Germinal center (tissue), 1 donor: ENCODE measurements at places on chromosomes 2 and 18.

DNA sequence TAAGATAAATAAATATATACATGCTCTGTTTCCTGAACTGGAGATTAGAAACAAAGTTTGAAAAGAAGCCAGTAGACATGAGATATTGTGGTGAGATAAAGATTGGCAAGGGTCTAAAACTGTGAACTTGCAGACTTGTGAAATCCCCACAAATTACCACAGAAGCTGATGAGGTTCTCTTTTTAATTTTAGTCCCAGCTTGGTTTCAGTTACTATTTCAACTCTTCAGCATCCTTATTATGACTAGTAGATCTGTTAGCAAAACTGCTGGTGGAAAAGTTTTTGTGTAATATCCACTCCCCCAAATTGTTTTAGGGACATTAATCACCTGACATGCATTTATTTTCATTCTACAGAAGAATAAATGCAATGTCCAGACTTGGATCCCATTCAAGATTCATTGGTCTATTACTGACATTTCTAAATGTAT lies 20.8 kb downstream of the RASGRP3 start:
- DNase-seq: no peak

GRCh38 chr18:65762556-65762955 lies 11.7 kb downstream of the CDH7 start:
- DNase-seq: no peak

DNA sequence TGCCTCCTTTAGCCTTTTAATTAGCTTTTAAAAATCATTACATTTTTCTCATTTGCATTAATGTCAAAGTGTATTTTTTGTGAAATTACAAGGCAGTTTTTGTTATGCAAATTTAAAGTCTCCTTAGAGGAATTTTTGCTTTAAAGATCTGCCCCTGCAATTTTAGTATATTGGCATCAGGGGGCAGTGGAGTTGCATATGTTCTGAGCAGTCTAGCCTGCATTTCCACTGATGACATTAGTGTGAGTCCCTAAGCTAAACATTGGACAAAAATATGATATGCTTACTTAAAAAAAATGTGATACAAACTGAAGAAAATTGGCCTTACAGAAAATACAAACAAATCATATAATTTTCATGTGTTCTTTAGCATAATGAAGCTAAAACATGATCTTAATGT lies 426.5 kb downstream of the SLC4A3 start:
- no peak for DNase-seq

DNA sequence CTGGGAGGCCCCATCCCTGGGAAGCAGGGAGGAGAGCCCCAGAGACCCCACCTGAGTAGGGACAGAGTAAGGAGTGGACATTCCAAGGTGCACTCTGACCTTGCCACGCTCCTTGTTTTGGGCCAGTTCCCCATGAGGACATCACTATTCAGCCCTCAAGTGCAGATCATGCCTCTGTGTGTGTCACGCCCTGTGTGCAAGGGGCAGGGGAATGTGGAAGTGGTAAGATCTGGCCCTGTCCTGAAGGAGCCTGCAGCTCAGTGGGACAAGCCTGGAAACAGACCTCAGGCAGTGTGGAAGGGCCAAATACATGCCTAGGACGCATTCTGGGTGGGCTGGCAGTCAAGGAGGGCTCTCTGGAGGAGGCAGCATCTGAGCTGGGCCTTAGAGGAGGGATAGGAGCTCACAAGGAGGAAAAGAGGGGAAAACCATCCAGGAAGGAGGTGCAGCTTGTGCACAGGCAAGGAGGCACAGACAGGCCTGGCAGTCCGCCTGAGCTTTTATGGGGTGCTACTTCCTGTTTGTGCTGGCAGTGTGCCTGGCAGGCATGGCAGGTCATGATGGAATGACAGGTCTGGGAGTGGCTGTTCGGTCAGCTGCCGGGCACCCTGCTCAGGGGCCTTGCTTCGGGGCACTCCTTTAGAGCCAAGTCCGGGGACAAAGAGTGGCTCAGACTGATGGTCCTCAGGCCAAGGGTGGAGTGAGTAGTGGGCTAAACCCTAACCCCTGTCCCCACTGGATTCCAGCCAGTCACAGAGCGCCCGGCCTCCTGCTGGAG lies 3.3 kb downstream of the KLHL30 start:
- DNase-seq: no peak

GRCh38 chr18:2656237-2656980 lies 883 bp downstream of the SMCHD1 start:
- DNase-seq: peak; percentile 38

GRCh38 chr18:12885500-12885899 lies 1.5 kb upstream of the PTPN2 start:
- DNase-seq: peak; percentile 45

GRCh38 chr2:236052926-236053821 lies 115.0 kb downstream of the GBX2 start:
- no peak for DNase-seq

GRCh38 chr18:74438091-74438490 lies 19.0 kb downstream of the DIPK1C start:
- DNase-seq: no peak

DNA sequence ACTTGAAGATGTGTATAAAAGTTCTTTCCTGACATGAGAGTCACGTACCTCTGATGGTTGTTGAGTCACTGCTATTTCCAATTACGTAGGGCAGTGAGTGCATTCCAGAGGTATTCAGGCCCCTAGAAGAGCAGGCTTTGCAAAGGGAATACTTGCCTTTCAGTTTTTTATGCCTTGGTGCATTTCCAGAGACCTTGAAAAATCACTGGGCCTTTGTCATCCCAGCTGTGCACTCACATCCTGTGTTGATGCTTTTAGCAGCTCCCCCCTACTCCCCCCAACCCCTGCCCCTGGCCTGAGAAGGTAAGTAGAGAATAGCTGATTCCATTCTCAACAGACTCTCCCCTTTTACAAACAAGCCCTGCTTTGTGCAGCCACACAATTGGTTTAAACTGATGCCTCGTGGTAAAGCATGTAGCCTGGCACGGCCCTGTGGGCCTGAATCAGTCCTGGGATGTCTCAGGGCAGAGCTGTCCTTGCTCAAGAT lies 174.2 kb downstream of the PRPF40A start:
- DNase-seq: no peak

DNA sequence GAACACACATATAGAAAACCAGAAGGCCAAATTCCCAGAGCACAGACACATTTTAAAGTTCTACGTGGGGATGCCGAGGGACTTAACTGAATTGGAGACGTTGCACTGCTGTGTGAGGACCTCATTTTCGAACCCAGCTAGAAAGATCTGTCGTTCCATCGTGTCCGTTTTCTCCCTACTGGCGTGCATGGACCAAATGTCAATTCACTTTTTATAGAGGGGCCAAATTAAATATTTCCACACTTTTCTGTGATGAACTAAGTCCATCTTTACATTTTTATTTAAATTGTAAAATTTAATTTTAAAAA lies 692 bp upstream of the TSHZ1 start:
- no peak for DNase-seq

GRCh38 chr2:99727199-99727598 lies 237.4 kb upstream of the REV1 start:
- no peak for DNase-seq

- no peak for DNase-seq
These were observed 1323.9 kb upstream of the DDX18 start for GRCh38 chr2:116490511-116491145.

DNA sequence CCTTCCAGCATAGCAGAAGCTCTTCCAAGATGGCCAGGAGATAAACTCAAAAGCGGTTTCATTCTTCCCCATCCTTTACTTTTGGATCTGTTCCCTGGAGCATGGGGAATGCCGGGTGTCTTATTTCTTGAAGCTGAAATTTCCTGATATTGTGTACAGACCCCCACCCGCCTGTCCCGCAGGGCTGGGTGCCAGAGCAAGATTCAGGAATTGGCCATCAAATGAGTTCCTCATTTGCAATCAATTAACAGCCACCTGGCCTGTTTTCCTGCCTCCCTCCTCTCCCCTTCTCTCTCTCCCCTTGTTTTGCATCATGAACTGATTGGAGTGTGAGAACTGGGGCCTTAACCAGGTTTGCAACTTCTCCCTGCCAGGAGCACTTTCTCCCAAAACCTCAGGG lies 202.1 kb downstream of the SH3RF3 start:
- no peak for DNase-seq

DNA sequence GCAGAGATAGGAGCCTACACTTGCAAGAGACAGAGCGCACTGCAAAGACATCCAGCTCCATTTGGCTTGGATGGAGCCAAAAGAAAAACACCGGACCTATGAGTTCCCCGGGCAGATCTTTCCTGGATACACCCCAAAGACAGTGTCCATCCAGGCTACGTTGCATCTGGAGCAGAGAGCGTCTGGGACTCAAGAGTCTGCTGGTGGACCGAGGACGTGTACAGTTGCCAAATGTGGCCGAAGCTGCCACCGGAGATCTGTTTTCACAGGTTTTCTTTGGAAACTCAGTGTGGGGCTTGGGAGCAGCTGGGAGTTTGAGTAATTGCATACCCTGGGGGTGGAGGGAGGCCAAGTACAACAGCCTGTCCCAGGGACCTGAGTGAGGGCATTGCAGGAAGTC lies 192.3 kb upstream of the OSR1 start:
- no peak for DNase-seq

- DNase-seq: no peak
These were observed 111.0 kb upstream of the MAP4K3 start for GRCh38 chr2:39547811-39548719.

GRCh38 chr2:102523651-102524050 lies 50.6 kb downstream of the SLC9A4 start:
- DNase-seq: no peak

DNA sequence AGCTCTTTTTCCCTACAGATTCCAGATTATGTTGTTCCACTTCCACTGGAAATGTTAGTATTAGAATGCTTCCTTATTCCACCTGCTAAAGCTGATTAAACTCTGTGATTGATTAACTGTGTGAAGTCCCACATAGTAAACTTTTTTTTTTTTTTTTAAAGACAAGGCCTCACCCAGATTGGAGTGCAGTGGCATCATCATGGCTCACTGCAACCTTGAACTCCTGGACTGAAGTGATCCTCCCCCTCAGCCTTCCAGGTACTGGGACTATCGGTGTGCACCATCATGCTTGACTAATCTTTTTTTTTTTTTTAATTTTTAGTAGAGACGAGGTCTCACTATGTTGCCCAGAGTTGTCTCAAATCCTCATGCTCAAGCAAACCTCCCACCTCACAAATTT lies 108.5 kb upstream of the RBMS1 start:
- DNase-seq: no peak

- no peak for DNase-seq
These were observed 317.7 kb downstream of the SETBP1 start for GRCh38 chr18:44998360-44998759.

DNA sequence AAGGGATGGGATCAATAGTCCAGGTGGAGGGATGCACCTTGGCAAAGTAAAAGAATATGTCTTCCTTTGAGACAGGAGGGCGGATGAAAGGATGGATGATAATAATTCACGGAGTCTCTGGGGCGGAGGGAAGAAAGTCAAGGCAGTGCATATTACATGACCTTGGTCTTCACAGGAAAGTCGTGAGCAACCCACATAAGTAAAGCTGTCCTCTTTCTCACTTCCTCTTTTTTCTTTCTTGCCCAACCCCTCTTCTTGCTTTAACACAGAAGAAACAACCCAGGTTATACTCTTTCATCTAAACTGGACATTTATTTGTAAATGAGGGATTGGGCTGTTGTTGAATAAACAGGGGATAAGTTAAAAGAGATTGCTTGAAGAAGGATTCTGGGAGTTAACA lies 168.7 kb upstream of the SKOR2 start:
- DNase-seq: no peak

- no peak for DNase-seq
These were observed 37.6 kb downstream of the IL1R2 start for GRCh38 chr2:102029405-102029804.

GRCh38 chr2:133503927-133504326 lies 64.3 kb downstream of the NCKAP5 start:
- DNase-seq: no peak

- peak; percentile 26 for DNase-seq
These were observed 1.5 kb upstream of the BOLA3 start for GRCh38 chr2:74149247-74149525.

DNA sequence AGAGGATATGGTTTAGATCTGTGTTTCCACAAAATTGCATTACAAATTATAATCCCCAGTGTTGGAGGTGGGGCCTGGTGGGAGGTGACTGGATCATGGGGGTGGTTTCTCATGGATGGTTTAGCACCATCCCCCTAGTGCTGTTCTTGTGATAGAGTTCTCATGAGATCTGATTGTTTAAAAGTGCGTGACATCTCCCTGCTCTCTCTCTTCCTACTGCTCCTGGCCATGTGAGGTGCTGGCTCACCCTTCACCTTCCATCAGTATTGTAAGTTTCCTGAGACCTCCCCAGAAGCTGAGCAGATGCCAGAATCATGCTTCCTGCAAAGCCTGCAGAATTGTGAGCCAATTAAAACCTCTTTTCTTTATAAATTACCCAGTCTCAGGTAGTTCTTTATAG lies 33.1 kb downstream of the LHCGR start:
- DNase-seq: no peak
